SJSA1 (cell line): ENCODE measurements at places on chromosomes 4 and X. TPM values are rescaled to one million over a fixed set of nuclear protein-coding genes. Genes with fewer than 3 reads are reported as not detected.
A peak's percentile ranks its signal among the peaks of the same experiment; 100 is the strongest.

DNA sequence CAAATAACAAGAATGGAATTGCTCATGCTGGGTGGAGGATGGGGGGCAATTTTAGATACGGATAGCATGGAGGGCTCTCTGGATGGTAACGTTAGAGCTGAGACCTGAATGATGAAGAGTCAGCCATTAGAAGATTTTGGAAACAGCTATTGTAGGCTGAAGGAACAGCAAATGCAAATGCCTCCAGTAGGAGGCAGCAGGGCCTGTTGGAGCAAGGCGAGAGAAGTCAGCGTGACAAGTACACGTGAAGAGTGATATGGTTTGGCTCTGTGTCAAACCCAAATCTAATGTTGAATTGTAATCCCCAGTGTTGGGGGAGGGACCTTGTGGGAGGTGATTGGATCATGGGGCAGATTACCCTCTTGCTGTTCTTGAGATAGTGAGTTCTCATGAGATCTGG is 59.3 kb upstream of the SOD3 start:
- no peak for DNase-seq
- H3K36me3 ChIP-seq, result no peaks in the 10 kb centered on the region
- no peaks in the 10 kb centered on the region for H3K4me1 ChIP-seq
- H3K4me3 ChIP-seq, result no peak overlapping the region
- no peak overlapping the region for H3K27ac ChIP-seq

- peaks cover 5% of the 10 kb centered on the region for H3K4me1 ChIP-seq
- DNase-seq, result no peak
- no peaks in the 10 kb centered on the region for H3K27me3 ChIP-seq
- H3K27ac ChIP-seq, result no peak overlapping the region
- no peak overlapping the region for H3K4me3 ChIP-seq
These were observed 7.1 kb downstream of the TASL start for GRCh38 chrX:30570505-30570904.

The PAGE4 gene
- not detected in 2 replicates for total RNA-seq

- no peaks in the 10 kb centered on the region for H3K27me3 ChIP-seq
- H3K4me1 ChIP-seq, result peaks cover 23% of the 10 kb centered on the region
- peak overlapping the region; percentile 76 for H3K4me3 ChIP-seq
- H3K36me3 ChIP-seq, result peaks cover 14% of the 10 kb centered on the region
- DNase-seq, result peak; percentile 85
These were observed 3.1 kb downstream of the JADE1 start for GRCh38 chr4:128812442-128813235.

- no peaks in the 10 kb centered on the region for H3K4me1 ChIP-seq
- DNase-seq, result no peak
- no peak overlapping the region for H3K27ac ChIP-seq
- no peaks in the 10 kb centered on the region for H3K27me3 ChIP-seq
These were observed 171.4 kb upstream of the NRK start for GRCh38 chrX:105650986-105651385.
